ENCODE measurements at places on chromosomes 1 and 21.

- no peak for DNase-seq
These were observed 7.0 kb downstream of the TINAGL1 start for GRCh38 chr1:31583082-31583994.

DNA sequence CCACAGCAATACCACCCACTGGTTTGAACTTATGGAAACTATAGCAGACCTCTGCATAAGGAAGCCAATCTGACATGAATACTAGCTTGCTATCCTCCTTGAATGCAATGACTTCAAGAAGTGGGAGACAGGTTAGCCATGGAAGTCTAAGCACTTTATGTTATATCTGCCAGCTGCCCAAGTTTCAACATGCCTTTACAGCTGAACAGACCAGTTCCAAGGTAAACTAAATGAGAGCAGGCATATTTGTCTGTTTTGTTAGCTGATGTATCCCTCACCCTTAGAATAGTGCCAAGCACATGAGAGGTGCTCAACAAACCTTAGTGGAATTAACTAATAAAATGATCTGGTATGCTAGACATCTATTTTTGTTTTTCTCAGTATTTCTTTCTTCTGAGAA lies 65.1 kb downstream of the ALG14 start:
- no peak for DNase-seq

GRCh38 chr1:245591346-245592188 lies 436.8 kb downstream of the KIF26B start:
- DNase-seq: no peak

- DNase-seq: no peak
These were observed 1373.7 kb downstream of the BRINP3 start for GRCh38 chr1:189103956-189104355.

GRCh38 chr1:89287181-89288050 lies 14.8 kb upstream of the GBP5 start:
- DNase-seq: no peak

- DNase-seq: no peak
These were observed 822 bp downstream of the CCT3 start for GRCh38 chr1:156337052-156337887.

- no peak for DNase-seq
These were observed 1.7 kb upstream of the DUSP10 start for GRCh38 chr1:221743416-221744208.

DNA sequence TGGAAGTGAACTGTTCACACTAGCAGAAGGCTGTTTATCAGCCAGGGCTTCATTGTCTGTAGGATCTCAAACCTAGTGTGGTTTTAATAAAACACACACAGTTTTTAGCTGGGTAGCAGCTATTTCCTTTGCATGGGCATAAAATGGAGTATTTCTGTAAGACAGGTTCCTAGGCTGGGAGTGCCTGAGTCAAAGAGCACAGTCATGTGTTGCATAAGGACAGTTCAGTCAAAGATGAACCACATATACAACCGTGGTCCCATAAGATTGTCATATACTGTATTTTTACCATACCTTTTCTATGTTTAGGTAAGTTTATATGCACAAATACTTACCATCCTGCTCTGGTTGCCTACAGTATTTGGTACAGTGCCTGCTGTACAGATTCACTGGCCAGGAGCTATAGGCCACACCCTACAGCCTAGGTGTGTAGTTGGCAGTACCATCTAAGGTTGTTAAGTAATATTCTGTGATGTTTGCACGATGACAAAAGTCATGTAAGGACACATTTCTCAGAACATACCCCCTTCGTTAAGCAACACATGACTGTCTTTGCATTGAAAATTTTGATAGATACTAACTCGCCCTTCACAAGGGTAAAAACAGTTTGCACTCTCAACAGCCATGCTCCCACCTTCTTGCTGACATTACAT lies 17.2 kb downstream of the LGALS8 start:
- no peak for DNase-seq

DNA sequence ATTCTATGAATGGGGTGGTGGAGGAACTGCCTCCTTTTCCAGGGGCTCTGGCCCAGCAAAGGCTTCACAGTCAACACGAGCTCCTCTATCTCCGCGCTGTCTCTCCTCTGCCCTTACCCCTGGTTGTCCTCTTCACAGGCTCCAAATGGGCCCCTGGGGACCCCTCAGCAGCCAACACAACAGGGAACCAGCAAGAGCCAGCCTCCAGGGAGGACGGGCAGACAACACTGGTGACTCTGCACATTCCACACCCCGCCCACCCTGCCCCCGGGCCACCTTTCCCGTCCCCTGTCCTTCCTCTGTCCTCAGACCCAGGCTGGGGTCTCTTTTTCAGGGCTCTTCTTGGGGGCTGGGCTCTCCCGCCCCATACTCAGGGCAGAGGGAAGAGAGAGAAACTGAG lies 17.5 kb upstream of the ETV3 start:
- peak; percentile 70 for DNase-seq

- no peak for DNase-seq
These were observed 499.2 kb downstream of the SETD4 start for GRCh38 chr21:35561116-35561515.

- no peak for DNase-seq
These were observed 31.4 kb upstream of the MYOC start for GRCh38 chr1:171683870-171684269.

GRCh38 chr1:169250022-169250421 lies 117.6 kb downstream of the NME7 start:
- DNase-seq: no peak

- no peak for DNase-seq
These were observed 106.4 kb downstream of the ETS2 start for GRCh38 chr21:38912102-38912629.

DNA sequence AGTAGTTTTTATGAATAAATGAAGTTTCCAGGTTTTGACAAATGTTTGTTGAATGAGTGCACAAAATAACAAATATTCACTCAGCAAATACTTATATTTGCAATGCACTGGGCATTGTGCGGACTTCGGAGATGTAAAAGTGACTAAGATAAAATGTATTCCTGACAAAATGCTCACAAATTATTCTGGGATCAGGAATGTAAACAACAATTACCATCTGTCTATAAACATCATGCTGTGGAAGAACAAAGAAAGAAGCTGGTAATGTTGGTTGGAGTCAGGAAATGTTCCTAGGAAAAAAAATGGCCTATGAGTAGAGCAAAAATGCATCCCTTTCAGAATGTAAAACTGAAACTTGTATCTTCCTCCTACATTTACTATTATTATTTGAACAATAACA lies 68.5 kb downstream of the CRB1 start:
- DNase-seq: no peak

DNA sequence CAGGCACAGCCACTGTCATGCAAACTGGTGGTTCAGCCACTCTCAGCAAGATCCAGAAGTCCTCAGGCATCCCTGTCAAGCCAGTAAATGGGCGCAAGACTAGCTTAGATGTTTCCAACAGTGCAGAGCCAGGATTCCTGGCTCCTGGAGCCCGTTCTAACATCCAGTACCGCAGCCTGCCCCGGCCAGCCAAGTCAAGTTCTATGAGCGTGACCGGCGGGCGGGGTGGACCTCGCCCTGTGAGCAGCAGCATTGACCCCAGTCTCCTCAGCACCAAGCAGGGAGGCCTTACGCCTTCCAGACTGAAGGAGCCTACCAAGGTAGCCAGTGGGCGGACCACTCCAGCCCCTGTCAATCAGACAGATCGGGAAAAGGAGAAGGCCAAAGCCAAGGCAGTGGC lies 46.6 kb upstream of the IPO9 start:
- DNase-seq: no peak

DNA sequence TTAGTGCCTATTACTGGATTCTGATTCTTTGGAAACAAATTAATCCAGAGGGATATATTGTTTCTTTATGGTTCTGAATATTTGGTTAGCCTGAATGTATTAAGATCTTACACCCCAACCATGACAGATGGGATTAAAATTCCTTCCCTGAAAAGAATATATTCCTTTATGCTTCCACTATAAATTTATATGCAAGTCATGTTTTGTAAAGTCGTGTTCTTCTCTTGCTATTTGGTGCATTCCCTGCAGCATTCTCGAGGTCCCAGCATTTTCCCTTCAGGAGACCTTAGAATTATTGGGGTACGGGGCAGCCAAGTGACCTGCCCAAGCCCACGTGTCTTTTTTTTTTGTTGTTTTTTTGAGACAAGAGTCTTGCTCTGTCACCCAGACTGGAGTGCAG lies 62.4 kb downstream of the DISC1 start:
- no peak for DNase-seq

DNA sequence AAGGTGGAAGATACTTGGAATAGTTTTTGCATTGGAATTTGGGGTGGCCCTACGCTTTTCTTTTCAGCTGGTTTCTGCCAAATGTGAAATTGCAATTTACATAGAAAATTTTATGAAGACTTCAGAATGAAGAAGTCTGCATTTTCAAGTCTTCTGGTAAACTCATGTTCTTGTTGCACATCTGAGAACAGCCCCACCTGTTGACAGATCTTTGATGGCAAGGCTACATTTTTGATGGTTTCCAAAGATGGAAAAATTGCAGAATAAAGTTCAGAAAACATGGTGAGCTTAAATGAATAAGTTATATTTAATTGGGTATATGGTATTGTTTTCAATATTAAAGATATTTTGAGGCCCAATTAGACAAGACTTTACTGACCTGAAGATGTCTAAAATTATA lies 25.4 kb downstream of the OLFM3 start:
- no peak for DNase-seq

DNA sequence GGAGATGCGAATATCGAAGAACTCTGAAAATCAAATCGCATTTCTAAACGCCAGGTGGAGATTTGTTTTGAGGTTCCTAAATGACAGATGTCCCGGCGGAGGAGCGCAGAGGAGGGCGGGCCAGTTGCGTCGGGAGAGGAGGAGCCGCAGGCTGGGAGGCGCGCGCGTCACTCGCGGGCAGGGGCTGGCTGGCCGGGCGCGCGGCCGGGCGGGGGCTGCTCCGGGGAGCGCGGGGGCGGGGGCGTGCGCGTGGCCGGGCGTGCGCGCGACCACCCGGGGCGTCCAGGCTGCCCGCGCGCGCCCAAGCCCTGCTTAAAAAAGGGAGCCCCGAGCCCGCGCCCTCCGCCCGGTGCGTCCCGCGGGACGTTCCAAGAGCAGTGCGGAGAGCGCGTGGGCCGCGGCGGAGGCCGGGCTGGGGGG lies 47.3 kb downstream of the H3-3A start:
- peak; percentile 94 for DNase-seq

GRCh38 chr1:89259283-89259971 lies 13.2 kb downstream of the GBP5 start:
- no peak for DNase-seq

- DNase-seq: no peak
These were observed 163.6 kb downstream of the RERE start for GRCh38 chr1:8653878-8654277.

- DNase-seq: no peak
These were observed 169.3 kb upstream of the ZP4 start for GRCh38 chr1:238060061-238060460.

GRCh38 chr1:168700575-168701268 lies 28.3 kb downstream of the DPT start:
- DNase-seq: no peak

GRCh38 chr21:44880405-44881197 lies 7.1 kb upstream of the PTTG1IP start:
- DNase-seq: no peak

- no peak for DNase-seq
These were observed 184.5 kb upstream of the TMEM51 start for GRCh38 chr1:14969006-14969405.

DNA sequence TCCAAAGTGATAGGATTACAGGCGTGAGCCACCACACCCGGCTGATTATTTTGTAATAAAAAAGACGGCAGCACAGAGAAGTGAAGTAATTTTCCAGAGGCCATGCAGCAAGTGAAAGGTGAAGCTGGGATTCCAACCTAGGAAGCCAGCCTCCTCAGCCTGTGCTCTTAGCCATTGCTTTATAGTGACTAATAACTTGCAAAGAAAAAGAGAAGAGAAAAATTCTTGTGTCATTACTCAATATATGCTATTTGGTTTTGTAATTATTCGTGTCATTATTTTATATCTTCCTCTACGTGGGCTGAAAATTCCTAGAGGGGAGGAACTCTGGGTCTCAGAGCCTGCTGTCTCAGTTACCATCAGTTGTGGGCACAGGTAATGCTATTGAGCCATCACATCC lies 1.6 kb upstream of the IER5 start:
- no peak for DNase-seq

- no peak for DNase-seq
These were observed 35.3 kb upstream of the NFIA start for GRCh38 chr1:61047061-61047460.

GRCh38 chr1:186476264-186477040 lies 15.5 kb upstream of the PDC start:
- DNase-seq: no peak

DNA sequence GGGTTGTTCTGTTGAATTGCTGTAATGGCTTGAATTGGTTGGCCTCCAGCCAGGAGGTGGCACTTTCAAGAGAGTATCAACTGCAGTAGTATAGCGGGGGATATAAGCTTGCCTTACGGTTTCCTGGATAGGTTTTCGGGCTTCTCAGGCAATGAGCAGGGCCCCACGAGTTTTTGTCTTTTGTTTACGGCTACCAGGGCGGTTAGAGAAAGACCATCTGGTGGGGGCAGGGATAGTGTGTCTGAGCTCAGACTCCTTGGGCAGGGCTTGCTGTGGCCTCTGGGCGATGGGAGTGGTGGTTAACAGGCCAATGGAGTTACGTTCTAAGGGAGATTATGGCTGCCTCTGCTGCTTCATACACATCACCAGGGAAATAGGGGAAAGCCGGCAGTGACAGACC lies 62.8 kb downstream of the DTL start:
- DNase-seq: no peak

DNA sequence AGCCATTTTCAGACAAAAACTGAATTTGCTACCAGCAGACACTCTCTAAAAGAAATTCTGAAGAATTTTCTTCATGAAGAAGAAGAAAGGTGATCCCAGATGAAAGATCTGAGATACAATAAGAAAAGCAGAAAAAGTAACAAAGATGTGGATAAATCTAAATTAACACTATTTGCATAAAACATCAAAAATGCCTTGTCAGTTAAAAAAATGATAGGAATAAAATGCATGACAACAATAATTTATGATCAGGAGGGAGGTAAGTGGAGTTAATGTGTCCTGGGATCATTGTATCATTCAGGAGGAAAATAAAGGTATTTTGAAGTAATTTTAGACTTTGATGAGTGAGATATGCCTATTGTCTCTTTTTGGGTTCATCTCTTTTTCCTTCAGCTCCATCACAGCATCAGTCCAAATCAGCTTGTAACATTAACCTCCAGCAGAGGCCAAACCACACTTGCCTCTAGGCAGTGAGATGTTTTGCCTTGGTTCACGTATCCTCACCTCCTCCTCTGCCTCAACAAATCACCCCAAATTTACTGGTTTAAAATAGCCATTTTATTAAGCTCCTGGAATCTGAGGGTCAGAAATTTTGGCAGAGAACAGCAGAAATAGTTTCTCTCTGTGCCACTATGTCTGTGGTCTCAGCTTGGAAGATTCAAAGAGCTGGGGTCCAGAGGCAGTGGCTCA lies 76.9 kb upstream of the HIVEP3 start:
- DNase-seq: no peak

DNA sequence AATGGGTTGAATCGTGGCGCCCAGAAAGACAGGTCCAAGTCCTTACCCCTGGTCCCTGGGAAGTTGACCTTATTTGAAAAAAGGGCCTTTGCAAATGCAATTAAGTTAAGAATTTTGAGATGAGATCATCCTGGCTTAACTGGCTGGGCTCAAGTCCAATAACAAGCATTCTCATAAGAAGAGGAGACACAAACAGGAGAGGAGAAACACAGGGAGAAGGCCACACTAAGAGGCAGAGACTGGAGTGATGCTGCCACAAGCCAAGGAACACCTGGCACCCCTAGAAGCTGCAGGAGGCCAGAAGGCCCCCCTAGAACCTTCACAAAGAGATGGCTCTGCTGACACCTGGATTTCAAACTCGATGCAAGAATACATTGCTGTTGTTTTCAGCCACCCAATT lies 44.6 kb downstream of the PDPN start:
- DNase-seq: no peak
